Lower lobe of right lung (tissue), 2 donors: ENCODE measurements at places on chromosomes 1 and 21. TPM values are rescaled to one million over a fixed set of nuclear protein-coding genes. Genes with fewer than 3 reads are reported as not detected.
A peak's percentile ranks its signal among the peaks of the same experiment; 100 is the strongest.

TMEM82 gene
- not detected for total RNA-seq

DNA sequence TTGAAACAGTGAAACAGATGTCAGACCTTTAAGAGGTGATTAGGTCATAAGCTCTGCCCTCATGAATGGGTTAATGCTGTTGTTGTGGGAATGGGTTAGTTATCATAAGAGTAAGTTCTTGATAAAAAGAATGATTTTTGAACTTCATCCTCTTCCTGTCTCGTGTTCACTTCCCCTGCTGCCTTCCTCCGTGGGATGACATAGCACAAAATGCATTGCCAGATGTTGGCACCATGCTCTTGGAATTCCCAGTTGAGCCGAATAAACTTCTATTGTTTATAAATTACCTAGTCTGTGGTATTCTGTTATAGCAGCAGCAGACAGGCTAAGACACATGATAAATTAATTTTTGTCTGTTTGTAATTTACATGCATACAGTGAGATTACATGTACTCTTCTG, 112.0 kb upstream of the LRRC7 start:
- H3K27me3 ChIP-seq, result no peaks in the 10 kb centered on the region
- H3K27ac ChIP-seq, result no peak overlapping the region
- H3K4me1 ChIP-seq, result no peaks in the 10 kb centered on the region
- H3K36me3 ChIP-seq, result no peaks in the 10 kb centered on the region

DNA sequence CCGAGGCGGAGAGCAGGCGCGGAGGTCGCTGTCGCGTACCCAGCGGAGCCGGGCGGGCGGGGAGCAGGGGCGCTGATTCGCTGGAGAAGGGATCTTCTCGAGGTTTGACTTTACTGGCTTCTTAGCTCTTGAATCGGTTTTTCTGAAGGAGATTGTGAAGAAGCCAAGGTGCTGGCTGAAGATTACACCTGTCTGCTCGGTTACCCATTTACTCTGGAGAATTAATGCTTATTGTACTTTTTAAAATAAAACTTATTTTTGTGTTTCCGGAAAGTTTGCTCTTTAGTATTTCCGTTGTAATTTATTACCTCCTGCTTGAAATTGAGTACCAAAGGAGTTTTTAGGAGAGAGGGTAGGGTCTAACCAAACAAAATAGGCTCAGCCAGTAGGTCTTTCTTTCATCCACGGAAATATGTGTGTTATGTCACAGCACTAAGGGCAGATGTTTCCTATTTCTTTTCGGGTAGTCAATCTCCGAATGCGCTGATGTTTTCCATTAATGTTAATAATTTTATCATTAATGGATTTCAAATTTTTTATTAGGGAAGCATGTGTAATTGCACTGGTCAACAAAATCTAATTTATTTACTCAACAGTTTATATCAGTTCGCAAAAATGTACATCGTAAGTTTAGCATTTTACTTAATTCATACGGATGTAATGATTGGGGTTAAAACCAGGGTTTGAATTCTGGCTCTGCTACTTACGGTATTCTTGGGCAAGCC, 510 bp upstream of the GNG5 start:
- H3K27ac ChIP-seq, result peak overlapping the region; percentile 98
- H3K4me3 ChIP-seq, result peak overlapping the region; percentile 91
- no peaks in the 10 kb centered on the region for H3K27me3 ChIP-seq
- DNase-seq, result no peak
- peaks cover 39% of the 10 kb centered on the region for H3K4me1 ChIP-seq

DNA sequence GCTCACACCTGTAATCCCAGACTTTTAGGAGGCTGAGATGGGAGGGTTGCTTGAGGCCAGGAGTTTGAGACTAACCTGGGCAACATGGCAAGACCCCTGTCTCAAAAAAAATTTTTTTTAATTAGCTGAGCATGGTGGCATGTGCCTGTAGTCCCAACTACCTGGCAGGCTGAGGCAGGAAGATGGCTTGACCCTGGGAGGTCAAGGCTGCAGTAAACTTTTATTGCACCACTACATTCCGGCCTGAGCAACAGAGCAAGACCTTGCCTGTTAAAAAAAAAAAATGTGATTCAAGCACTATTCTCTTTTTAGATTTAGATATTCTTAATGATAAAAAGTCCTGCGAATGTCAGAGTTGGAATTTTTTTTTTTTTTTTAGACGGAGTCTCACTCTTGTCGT, 102.5 kb upstream of the L1TD1 start:
- H3K27me3 ChIP-seq, result no peaks in the 10 kb centered on the region
- DNase-seq, result no peak
- H3K4me3 ChIP-seq, result no peak overlapping the region
- H3K36me3 ChIP-seq, result no peaks in the 10 kb centered on the region
- H3K4me1 ChIP-seq, result no peaks in the 10 kb centered on the region

CD48 gene
- 26.3 TPM for total RNA-seq

SAMD13 gene
- total RNA-seq, result 2.2 TPM

TLCD4 gene
- 11.3 TPM for total RNA-seq

PRCC gene
- 51.9 TPM for total RNA-seq

- no peaks in the 10 kb centered on the region for H3K27me3 ChIP-seq
- H3K36me3 ChIP-seq, result no peaks in the 10 kb centered on the region
- no peak for DNase-seq
- no peak overlapping the region for H3K4me3 ChIP-seq
Observed at GRCh38 chr1:244005455-244005854, 45.6 kb upstream of the ZBTB18 start.

- H3K27ac ChIP-seq, result no peak overlapping the region
- no peak overlapping the region for H3K4me3 ChIP-seq
- DNase-seq, result no peak
- no peaks in the 10 kb centered on the region for H3K27me3 ChIP-seq
- H3K4me1 ChIP-seq, result peaks cover 4% of the 10 kb centered on the region
- no peaks in the 10 kb centered on the region for H3K36me3 ChIP-seq
Observed at GRCh38 chr1:64616039-64616438, 128.8 kb upstream of the RAVER2 start.

GRCh38 chr1:78779831-78780230, 130.2 kb downstream of the IFI44 start:
- H3K4me3 ChIP-seq, result no peak overlapping the region
- H3K27ac ChIP-seq, result no peak overlapping the region
- no peak for DNase-seq

DNA sequence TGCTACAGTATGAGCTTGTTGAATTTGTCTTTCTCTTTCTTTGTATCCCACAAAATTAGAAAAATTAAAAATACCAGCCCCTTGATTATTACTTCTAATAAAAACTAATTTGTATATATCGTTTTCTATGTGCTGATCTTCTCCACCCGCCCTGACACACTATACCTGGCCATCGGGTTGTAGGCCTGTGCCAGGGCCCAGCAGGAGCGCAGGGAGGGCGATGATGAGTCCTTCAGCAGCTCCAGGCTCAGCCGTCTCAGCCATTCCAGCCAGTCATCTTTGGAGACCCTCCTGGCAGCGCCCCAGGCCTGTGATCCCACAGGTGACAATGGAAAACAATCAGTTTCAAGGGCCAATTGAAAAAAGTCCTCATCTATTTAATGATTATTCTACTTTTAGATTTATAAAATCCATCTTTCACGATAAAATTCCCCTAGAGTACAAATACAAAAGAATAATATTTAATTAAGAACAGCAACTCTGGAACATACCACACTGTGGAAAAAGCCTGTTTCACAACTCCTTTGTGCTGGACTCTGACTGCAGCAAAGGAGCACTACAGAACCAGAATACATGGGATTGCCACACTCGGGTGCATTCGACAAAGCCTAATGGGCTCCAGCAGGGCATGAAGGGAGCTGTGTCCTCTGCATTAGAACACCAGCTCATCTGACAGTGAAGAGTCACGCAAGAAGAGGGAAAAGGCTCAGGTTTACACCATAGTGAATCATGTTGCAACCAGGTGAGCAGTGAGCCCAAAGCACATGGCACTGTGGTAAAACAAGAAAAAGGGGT, 15.4 kb downstream of the ANGPTL7 start:
- no peak for DNase-seq
- H3K27me3 ChIP-seq, result no peaks in the 10 kb centered on the region
- H3K27ac ChIP-seq, result no peak overlapping the region
- H3K4me1 ChIP-seq, result no peaks in the 10 kb centered on the region
- no peak overlapping the region for H3K4me3 ChIP-seq

DNA sequence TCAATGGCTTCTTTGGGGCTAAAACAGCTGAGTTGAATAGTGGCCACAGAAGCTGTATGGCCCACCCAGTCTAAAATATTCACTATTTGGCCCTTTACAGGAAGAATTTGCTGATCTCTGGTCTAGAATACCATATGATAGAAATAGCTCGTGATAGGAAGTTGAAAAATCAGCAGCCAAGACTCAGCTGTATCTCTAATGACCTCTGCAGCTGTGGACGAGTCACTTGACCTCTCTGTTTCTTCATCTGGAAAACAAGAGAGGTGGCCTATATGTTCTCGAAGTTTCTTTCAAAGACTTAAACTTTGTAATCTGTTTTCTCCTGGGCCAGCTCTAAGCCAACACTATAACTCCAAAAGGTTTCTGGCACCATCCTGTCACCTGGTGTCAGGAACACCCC, 129.2 kb downstream of the ZBTB18 start:
- H3K27ac ChIP-seq, result no peak overlapping the region
- H3K27me3 ChIP-seq, result no peaks in the 10 kb centered on the region
- H3K36me3 ChIP-seq, result no peaks in the 10 kb centered on the region
- H3K4me3 ChIP-seq, result no peak overlapping the region
- H3K4me1 ChIP-seq, result no peaks in the 10 kb centered on the region

TMEM52 gene
- 1.4 TPM for total RNA-seq

GFI1 gene
- total RNA-seq, result 3.3 TPM

SCMH1 gene
- 30.0 TPM for total RNA-seq

GRCh38 chr1:151783796-151784195, 6.5 kb downstream of the TDRKH start:
- no peak for DNase-seq
- no peaks in the 10 kb centered on the region for H3K27me3 ChIP-seq
- H3K36me3 ChIP-seq, result peaks cover 30% of the 10 kb centered on the region
- H3K27ac ChIP-seq, result no peak overlapping the region

YY1AP1 gene
- 55.3 TPM for total RNA-seq

DNA sequence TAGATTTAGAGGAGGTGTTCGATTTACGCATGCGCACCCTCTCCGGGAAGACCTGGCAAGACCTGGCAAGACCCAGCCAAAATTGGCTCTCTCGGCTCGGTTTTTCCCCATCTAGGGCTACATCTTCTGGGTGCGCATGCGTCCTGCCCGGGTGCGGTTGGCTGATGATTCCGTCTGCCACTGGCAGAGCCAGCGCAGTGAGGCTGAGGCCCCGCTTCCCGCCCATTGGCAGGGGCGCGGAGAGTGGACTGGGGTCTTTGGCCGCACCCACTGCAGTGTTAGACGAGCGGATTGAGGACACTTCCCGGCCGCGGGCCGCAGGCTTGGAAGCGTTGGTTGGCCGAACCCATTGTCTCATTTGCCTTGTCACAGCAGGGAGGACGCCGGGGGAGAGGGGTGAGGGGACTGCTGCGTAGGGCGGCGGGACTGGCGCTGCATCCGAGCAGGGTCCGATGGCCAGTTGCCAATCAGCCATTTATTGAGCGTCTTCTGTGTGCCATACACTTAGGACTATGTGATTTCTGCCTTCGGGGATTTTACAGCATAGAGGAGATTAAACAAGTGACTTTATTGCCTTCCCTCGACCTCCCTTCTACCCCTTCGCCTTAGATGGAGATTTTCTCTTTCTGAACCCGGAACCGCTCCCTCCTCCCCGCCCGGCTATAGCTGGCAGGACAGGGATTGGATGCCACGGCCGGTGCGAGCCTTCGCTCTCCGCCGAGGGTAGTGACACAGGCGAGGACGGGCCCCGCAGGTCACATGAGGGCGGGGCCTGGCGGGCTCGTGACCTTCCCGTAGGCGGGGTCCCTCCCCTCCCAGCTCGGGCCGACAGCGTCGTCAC, 43.7 kb downstream of the MEF2D start:
- no peaks in the 10 kb centered on the region for H3K36me3 ChIP-seq
- H3K4me3 ChIP-seq, result peak overlapping the region; percentile 72
- DNase-seq, result peak; percentile 98
- no peaks in the 10 kb centered on the region for H3K27me3 ChIP-seq
- H3K4me1 ChIP-seq, result peaks cover 4% of the 10 kb centered on the region
- H3K27ac ChIP-seq, result peak overlapping the region; percentile 98

DNA sequence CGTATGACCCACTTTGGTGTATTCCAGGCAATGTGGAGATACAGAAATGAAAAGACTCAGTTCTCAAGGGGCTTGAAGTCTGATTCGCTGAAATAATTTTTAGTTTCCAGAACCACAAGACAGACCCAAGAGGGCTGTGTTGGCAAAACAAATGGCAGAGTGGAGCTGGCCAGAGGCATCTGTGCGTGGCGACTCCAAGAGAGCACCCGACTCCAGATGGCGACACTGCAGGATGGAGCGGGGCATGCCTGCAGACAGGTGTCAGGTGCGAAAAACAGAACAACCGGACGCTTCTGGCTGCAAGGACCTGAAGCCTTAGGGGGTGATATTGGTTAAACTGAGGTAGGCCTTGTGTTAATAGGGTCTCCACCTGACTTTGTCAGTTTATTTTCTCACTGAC, 31.7 kb upstream of the COQ8A start:
- H3K36me3 ChIP-seq, result no peaks in the 10 kb centered on the region
- no peak overlapping the region for H3K4me3 ChIP-seq
- no peak for DNase-seq
- H3K4me1 ChIP-seq, result no peaks in the 10 kb centered on the region

- peak within 1 kb of the TSS; percentile 85 for H3K4me3 ChIP-seq
- peak within 1 kb of the TSS; percentile 97 for H3K27ac ChIP-seq
- peaks cover 71% of the 10 kb centered on the region for H3K36me3 ChIP-seq
- peaks cover 25% of the 10 kb centered on the region for H3K4me1 ChIP-seq
- no peaks in the 10 kb centered on the region for H3K27me3 ChIP-seq
Observed at GRCh38 chr1:114716304-114717170, at the start of gene NRAS. Gene NRAS (minus strand): TSS chr1:114716771. CDS start chr1:114716160, 611 bp downstream.

S100A12 gene
- total RNA-seq, result 54.9 TPM

NMNAT2 gene
- 0.62 TPM for total RNA-seq

GRCh38 chr1:183920651-183921050, 115.7 kb downstream of the RGL1 start:
- H3K36me3 ChIP-seq, result peaks cover 84% of the 10 kb centered on the region

DNA sequence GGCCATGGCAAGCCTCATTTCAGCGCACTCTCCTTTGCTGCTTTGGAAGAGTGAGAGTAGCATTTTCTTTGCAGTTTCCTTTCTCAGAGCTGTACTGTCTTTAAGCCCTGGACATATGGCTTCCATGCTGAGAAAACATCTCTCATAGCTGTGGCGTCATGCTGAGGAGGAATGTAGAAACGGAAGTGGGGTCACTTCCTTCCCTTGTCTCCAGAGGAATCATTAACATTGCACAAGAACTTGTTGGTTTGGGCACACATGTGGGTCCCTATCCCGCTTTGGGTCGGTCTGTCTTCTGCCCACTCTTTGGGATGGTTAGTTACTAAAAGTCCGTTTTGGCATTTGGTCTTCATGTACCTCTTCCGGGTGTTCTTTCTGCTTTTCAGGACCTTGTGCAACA, 5.6 kb downstream of the MFN2 start:
- H3K27ac ChIP-seq, result peak overlapping the region; percentile 49
- no peak overlapping the region for H3K4me3 ChIP-seq
- H3K36me3 ChIP-seq, result peaks cover 82% of the 10 kb centered on the region
- no peaks in the 10 kb centered on the region for H3K27me3 ChIP-seq

ROR1 gene
- total RNA-seq, result 15.8 TPM

- H3K27ac ChIP-seq, result no peak overlapping the region
- no peaks in the 10 kb centered on the region for H3K36me3 ChIP-seq
- H3K4me1 ChIP-seq, result no peaks in the 10 kb centered on the region
- no peak for DNase-seq
- no peak overlapping the region for H3K4me3 ChIP-seq
Observed at GRCh38 chr1:162094271-162094670, 24.8 kb downstream of the NOS1AP start.

GRCh38 chr21:31358158-31358557, 14.1 kb upstream of the TIAM1 start:
- DNase-seq, result no peak
- no peaks in the 10 kb centered on the region for H3K4me1 ChIP-seq

GRCh38 chr1:245041058-245041698, 113.6 kb upstream of the KIF26B start:
- no peak overlapping the region for H3K27ac ChIP-seq
- H3K4me1 ChIP-seq, result peaks cover 9% of the 10 kb centered on the region
- no peak for DNase-seq
- no peaks in the 10 kb centered on the region for H3K27me3 ChIP-seq
- H3K4me3 ChIP-seq, result no peak overlapping the region
- no peaks in the 10 kb centered on the region for H3K36me3 ChIP-seq
